Activated CD4-positive, alpha-beta memory T cell treated with anti-CD3 and anti-CD28 coated beads, Interleukin-2, amount 10 ng/mL, durations not matched to agents 7 days and 5 days (primary cell): ENCODE measurements at places on chromosomes 7 and 10. TPM values are rescaled to one million over a fixed set of nuclear protein-coding genes. Genes with fewer than 3 reads are reported as not detected.

GRCh38 chr7:95219721-95220120 is 104.6 kb downstream of the PON1 start:
- no peak for DNase-seq

DNA sequence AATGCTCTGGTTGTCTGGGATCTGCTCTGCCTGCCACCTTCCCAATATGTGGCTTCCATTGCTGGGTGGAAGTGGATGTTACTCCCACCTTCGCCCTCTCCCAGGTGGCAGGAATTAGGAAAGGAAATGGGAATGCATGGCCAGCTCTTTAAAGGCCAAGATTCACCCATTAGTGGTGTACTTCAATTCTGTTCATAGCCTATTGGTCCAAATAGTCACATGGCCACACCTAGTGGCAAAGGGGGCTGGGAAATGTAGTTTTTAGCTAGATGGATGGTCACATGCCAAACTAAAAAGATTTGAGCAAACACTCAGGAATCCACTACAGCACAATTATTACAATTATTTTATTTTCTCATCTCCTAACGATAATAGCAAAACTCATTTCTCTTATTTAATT is 135.1 kb downstream of the NPY start:
- DNase-seq = no peak

DNA sequence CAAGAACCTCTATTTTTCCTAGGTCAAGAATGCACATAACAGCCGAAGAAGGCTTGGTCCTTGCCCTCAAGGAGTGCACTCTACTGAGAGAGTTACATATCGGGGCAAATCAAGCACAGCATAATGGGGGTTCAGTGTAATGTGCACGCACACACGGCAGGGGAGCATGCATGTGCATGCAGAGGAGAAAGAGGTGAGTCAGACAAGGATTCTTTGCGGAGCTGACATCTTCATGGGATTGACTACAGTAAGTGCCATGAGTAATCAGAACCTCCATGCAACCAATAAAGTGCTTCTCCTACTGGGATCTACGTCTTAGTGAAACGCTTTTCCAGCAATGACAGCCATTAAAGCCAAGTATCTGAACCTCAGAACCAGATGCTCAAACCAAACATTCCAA is 123.6 kb downstream of the RNF216 start:
- no peak for DNase-seq

DNA sequence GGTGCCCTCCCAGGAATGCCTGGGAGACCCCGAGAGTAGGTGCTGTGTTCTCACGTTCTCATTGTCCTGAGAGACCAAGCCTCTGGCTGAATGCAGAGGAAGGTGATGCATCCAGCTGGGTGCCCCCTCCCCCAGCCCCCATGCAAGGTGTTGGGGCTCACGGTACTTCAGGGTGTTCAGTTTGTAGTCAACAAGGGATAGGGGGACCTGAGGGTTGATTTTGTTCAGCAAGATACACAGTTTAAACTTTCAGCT is 60.4 kb upstream of the DUSP5 start:
- DNase-seq = no peak

DNA sequence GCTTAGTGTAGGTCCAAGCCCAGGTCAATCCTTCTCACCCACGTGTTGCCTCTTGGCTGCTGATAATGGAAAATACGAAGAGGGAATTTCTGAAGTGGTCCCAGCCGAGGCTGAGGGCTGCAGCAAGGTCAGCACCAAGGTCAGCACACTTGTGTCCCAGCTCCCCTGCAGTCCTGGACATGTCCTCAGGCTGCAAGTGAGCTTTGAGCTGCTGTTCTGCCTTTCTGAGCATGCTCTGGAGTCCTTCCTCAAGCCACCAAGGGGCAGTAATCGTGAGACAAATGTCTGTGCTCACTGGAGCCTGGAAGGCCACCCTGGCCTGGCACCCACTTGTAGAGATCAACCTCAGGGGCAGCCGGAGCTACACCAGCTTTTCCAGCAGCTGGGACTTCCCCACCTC is 28.3 kb downstream of the DRGX start:
- no peak for DNase-seq

DNA sequence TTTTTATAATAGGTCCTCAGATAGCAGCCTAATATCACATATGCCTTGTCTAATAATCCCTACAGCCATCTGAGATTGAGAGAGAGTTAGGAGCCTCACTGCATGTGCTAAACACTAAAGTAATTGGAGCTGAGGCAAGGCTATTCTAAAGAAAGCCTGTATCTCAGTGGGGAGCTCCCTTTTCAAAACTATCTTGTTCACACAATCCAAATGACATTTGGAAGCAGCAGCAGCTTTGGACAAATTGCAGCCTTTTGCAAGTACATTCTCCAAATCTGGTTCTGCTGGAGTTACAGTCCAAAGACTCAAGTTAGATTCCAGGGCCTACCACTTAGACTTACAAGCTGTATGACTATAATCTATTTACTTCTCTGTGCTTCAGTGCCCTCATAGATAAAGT is 104.5 kb downstream of the MACC1 start:
- DNase-seq = no peak

GRCh38 chr7:132519936-132520335 is 56.3 kb downstream of the PLXNA4 start:
- no peak for DNase-seq

DNA sequence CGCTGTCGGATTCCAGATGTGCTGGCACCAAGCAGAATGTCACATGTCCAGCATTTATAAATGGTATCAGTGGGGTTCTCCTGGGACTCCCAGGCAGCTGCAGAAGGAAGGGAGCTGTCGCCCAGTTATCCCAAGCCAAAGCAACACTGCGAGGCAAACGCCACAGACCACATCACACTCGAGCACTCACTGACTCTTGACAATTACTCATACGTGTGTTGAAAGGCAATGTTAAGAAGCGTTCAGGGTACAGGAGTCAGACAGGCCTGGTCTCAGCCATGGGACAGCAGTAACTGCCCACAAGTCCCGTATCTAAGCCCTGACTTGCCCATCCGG is 113.4 kb downstream of the DIP2C start:
- DNase-seq = no peak

- DNase-seq = no peak
Observed at GRCh38 chr7:141294143-141294829, 220.4 kb downstream of the TMEM178B start.

The SPAM1 gene
- total RNA-seq = not detected

The TEX36 gene
- total RNA-seq = not detected

The GPR26 gene
- total RNA-seq = not detected

The CDH23 gene
- 1.3 TPM for total RNA-seq

The ARHGAP22 gene
- not detected for total RNA-seq

The TMEM168 gene
- 15.3 TPM for total RNA-seq

The NRAP gene
- total RNA-seq = not detected

The TM9SF3 gene
- 82.8 TPM for total RNA-seq

The NEUROG3 gene
- not detected for total RNA-seq

The VIPR2 gene
- total RNA-seq = 0.13 TPM
